ENCODE measurements at places on chromosomes 12 and 14. TPM values are rescaled to one million over a fixed set of nuclear protein-coding genes. Genes with fewer than 3 reads are reported as not detected.

DNA sequence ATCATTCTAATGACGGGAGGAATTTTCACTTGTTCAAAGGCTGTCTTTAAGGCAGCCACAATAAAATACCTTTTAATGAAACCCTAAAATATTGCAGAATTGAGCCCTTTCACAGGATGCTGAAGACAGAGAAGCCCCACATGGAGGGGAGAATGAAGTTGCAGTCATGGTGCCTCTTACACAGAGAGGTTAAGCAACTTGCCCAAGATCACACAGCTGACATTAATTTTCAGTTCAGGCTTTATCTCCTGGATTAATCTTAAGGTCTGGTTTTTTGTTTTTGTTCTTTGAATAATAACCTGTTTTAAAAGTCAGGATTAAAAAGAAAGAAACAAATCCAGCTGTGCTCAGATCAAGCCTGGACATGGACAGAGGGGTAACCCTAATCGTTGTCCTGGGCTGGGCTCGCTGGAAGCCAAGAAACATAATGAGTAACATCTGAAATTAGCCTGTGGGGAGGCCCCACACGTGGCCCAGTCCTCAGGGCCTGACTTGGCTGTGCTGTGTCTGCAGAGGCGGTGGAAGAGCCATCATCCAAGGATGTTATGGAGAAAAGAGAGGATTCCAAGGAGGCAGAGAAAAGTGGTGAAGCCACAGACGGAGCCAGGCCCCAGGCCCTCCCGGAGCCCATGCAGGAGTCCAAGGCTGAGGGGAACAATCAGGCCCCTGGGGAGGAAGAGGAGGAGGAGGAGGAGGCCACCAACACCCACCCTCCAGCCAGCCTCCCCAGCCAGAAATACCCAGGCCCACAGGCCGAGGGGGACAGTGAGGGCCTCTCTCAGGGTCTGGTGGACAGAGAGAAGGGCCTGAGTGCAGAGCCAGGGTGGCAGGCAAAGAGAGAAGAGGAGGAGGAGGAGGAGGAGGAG is 8.0 kb downstream of the CHGA start:
- no peaks in the 10 kb centered on the region for H3K36me3 ChIP-seq
- no peaks in the 10 kb centered on the region for H3K4me1 ChIP-seq
- H3K27ac ChIP-seq, result no peak overlapping the region
- no peak for DNase-seq

- H3K4me1 ChIP-seq, result peaks cover 11% of the 10 kb centered on the region
- DNase-seq, result no peak
- no peak overlapping the region for H3K4me3 ChIP-seq
- no peaks in the 10 kb centered on the region for H3K27me3 ChIP-seq
- H3K36me3 ChIP-seq, result no peaks in the 10 kb centered on the region
Observed at GRCh38 chr14:51873221-51873893, 12.9 kb downstream of the GNG2 start.

HVCN1 gene
- 1.2 TPM for total RNA-seq

DNA sequence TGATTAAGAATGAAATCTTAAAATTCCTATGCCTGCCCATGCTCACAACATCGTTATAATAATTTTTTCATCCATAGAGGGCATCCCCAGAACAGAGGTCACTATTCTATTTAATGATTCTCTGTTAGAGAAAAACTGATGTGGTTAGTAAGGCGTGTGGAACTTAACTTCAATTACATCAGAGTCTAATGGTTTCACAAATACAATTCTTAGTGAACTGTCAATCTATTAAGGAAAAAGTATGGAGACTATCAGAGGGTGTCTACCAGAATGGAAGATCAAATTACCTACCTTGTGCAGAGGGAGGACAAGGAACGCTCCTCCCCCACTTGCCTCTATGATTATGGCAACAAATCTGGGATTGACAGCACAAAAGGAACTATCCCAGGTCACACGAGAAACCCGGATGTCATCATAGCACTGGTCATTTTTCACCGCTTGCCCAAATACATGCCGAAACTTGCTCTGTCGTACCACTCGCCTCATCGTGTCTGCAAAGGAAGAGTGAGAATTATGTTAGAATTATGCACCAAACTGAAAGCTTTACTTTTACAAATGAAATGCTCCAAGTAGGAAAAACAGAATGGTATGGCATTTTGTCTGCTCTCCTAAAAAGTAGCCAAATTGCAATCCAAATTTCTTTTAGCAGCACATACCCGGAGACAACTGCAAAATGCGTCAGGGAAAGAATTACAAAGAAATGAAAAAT is 30.3 kb downstream of the CORO1C start:
- H3K36me3 ChIP-seq, result peaks cover 39% of the 10 kb centered on the region
- H3K27ac ChIP-seq, result peak overlapping the region; percentile 85
- no peak for DNase-seq
- H3K27me3 ChIP-seq, result no peaks in the 10 kb centered on the region

All from chondrocyte (in vitro differentiated cells).